Effector memory CD4-positive, alpha-beta T cell (primary cell): ENCODE measurements at places on chromosomes 5 and 9.
A peak's percentile ranks its signal among the peaks of the same experiment; 100 is the strongest.

DNA sequence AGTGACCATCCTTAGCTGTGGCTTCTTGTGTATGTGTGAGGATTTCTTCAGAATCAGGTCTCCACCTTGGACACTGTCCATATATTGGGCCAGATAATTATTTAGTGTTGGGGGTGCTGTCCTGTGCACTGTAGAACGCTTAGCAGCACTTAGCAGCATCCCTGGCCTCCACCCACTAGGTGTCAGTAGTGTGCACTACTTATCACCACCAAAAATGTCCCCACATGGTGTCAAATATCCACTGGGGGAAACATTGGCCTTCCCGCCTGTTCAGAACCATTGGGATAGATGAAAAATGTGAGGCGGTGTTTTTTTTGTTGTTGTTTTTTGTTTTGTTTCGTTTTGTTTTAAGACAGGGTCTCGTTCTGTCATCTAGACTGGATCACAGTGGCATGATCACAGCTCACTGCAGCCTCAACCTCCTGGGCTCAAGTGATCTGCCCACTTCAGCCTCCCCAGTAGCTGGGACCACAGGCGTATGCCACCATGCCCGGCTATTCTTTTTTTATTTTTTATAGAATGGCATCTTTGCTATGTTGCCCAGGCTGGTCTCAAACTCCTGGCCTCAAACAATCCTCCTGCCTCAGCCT is 67.7 kb downstream of the TENT4A start:
- DNase-seq = no peak

- no peak for DNase-seq
Measured at GRCh38 chr5:86679949-86680348, 62.2 kb downstream of the COX7C start.

DNA sequence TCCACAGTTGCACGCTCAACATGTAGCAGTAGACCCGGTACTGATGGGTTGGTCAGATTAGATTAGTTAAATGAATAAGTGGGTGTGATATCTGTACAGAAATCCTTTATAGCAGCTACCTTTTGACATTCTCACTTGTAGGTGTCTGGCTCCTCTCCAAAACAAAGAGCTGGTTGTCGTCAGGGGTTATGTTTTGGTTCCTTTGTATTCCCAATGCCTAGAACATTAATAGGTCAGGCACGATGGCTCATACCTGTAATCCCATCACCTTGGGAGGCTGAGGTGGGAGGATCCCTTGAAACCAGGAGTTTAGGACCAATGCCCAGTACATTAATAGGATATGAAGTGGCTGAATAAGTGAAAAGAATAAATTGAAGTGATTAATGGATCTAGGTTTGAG is 182.1 kb downstream of the SNCAIP start:
- DNase-seq = no peak

GRCh38 chr5:126464016-126464415 is 40.8 kb downstream of the GRAMD2B start:
- DNase-seq = no peak

DNA sequence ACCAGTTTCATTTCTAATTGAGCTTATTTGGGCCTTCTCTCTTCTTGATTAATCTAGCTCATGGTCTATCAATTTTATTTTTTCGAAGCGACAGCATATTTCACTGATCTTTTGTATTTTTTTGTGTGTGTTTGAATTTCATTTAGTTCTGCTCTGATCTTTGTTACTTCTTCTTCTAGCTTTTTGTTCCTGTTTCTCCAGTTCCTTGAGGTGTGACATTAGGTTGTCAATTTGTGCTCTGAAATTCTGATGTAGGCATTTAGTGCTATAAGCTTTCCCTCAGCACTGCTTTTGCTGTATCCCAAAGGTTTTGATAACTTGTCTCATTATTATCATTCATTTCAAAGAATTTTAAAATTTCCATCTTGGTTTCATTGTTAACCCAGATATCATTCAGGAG is 67.3 kb downstream of the STRBP start:
- no peak for DNase-seq

DNA sequence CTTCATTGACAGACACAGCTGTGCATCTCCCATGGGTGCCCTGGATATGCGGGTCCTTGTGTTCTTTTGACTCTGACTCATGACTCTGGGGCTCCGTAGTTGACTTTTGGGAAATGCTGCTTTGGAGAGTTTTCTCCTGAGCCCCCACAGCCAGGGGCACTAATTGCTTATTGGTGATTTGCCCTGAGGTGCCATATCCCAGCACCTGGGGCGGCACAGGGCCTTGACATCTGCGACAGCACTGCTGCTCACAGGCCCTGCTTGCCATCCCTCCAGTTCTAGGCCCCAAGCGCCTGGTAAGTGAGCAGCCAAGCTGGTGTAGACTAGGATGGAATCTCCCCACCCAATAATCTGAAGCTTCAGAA is 75.1 kb downstream of the AMBP start:
- DNase-seq = no peak

- no peak for DNase-seq
Measured at GRCh38 chr5:172731680-172732074, 39.3 kb downstream of the DUSP1 start.

DNA sequence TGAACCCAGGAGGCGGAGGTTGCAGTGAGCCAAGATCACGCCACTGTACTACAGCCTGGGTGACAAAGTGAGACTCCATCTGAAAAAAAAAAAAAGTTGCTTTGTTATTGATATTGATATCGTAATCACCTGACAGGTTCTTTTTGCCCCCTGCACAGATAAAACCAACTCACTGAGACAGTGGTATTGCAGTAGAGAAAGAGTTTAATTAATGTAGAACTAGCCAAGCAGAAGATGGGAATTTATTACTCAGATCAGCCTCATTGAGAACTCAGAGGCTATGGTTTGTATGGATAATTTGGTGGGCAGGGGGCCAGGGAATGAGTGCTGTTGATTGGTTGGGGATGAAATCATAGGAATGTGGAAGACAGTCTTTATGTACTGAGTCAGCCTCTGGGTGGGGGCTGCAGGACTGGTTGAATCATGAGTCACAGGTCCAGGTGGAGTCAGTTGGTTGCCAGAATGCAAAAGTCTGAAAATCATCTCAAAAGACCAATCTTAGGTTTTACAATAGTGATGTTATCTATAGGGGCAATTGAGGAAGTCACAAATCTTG is 35.8 kb upstream of the MEGF10 start:
- DNase-seq = no peak

GRCh38 chr5:79990205-79990597 is 861 bp downstream of the MTX3 start:
- DNase-seq = no peak

DNA sequence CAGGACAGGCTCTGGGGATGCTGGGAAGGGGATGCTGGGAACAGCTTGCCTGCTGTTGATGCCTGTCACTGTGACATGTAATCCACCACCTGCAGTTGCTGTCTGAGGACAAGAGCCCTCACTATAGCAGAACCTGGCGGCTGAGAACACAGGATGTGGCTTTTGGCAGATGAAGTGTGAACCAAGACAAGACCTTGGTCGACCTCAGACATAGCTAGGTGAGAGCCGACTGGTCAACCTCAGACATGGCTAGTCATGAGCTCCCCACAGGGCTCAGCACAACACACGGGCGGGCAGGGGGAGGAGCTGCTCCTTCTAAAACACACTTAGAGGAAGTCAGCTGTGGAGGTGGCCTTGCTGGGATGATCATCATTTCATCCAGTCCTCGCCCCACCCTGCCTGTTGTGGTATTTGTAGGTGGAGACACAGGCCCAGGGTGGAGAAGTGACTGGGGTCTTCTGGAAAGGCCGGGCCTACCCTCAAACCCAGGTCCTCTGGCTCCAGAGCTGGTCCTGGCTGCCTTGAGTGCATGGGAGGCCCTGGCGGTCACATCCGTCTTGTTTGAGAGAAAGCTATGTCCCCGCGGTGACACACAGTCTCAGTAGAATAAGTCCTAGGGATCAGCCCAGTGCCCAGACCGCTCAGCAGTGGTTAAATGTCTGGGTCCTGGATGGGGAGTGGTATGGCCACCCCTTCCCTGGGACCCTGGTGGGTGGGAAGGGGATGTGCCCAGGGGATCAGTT is 6.1 kb downstream of the SUSD3 start:
- DNase-seq = peak; percentile 84

GRCh38 chr5:21834863-21835262 is 1018.3 kb downstream of the CDH12 start:
- DNase-seq = no peak

DNA sequence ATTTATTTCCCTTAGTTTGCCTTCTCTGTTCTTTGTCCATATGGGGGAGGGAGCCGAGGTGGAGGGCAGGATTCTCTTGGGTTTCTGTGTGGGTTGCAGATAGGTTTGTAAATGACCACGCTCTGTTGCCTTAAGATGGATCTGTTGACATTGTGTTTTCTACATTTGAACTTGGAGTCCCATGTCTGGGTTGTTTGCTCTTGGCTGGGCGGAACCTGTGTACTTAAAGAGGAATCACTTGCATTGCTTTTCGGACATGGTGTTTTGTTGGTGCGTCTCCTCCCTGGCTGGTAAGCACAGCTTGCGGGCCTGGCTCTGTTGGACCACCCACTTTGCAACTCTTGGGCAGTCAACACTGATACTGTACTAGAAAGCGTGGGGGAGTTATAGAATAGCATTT is 45.9 kb downstream of the EHMT1 start:
- no peak for DNase-seq

GRCh38 chr5:74516211-74516636 is 124.3 kb downstream of the ENC1 start:
- DNase-seq = no peak

- no peak for DNase-seq
Measured at GRCh38 chr9:71646131-71646530, 122.2 kb downstream of the CEMIP2 start.

GRCh38 chr5:99070822-99071221 is 142.0 kb upstream of the CHD1 start:
- DNase-seq = no peak

GRCh38 chr9:133873461-133873891 is 118.6 kb downstream of the VAV2 start:
- no peak for DNase-seq
